CD4-positive, alpha-beta memory T cell (primary cell): ENCODE measurements at places on chromosomes 11 and 22. TPM values are rescaled to one million over a fixed set of nuclear protein-coding genes. Genes with fewer than 3 reads are reported as not detected.

C2CD2L gene
- total RNA-seq = 35.2 TPM

SSTR3 gene
- total RNA-seq = 8.2 TPM

MS4A4E gene
- total RNA-seq = not detected

FDXACB1 gene
- total RNA-seq = 4.0 TPM

VWCE gene
- total RNA-seq = 0.44 TPM

AGBL2 gene
- 8.1 TPM for total RNA-seq

CREB3L1 gene
- not detected for total RNA-seq

SAA4 gene
- total RNA-seq = not detected

ZNF280B gene
- total RNA-seq = 2.7 TPM

SOX10 gene
- not detected for total RNA-seq

CASP5 gene
- total RNA-seq = not detected

IGSF9B gene
- 38.6 TPM for total RNA-seq

ADAMTS15 gene
- total RNA-seq = not detected

SIRT3 gene
- 26.5 TPM for total RNA-seq

ANKK1 gene
- total RNA-seq = 3.8 TPM

GPHA2 gene
- total RNA-seq = not detected

SH3BP1 gene
- total RNA-seq = 89.2 TPM

DCHS1 gene
- total RNA-seq = 6.7 TPM

CDKN1C gene
- 6.1 TPM for total RNA-seq

PRG3 gene
- total RNA-seq = not detected

TCN1 gene
- 0.38 TPM for total RNA-seq

OR10G8 gene
- not detected for total RNA-seq

BCO2 gene
- total RNA-seq = 1.9 TPM

SUSD2 gene
- 0.52 TPM for total RNA-seq

RAC2 gene
- total RNA-seq = 304 TPM

TRIM49 gene
- not detected for total RNA-seq

TNKS1BP1 gene
- 23.7 TPM for total RNA-seq

OSBP2 gene
- total RNA-seq = 1.3 TPM

NAALADL1 gene
- total RNA-seq = 23.4 TPM

CLMP gene
- 0.55 TPM for total RNA-seq

DUSP18 gene
- total RNA-seq = 16.9 TPM

NAALAD2 gene
- total RNA-seq = not detected

TMPRSS13 gene
- 3.7 TPM for total RNA-seq

ACAD8 gene
- 38.6 TPM for total RNA-seq

KRTAP5-2 gene
- total RNA-seq = not detected

PRODH gene
- 0.22 TPM for total RNA-seq

XPNPEP3 gene
- 20.0 TPM for total RNA-seq

CECR2 gene
- not detected for total RNA-seq

SCN4B gene
- not detected for total RNA-seq

PANX2 gene
- not detected for total RNA-seq

SLC2A11 gene
- 27.2 TPM for total RNA-seq

TUBA8 gene
- total RNA-seq = 1.9 TPM

TAF10 gene
- 120 TPM for total RNA-seq

ZNRF3 gene
- total RNA-seq = 0.89 TPM

OR8H3 gene
- total RNA-seq = not detected

ST14 gene
- total RNA-seq = 0.72 TPM

DEUP1 gene
- not detected for total RNA-seq

LRRC55 gene
- total RNA-seq = not detected

APOC3 gene
- total RNA-seq = not detected

DEAF1 gene
- 44.3 TPM for total RNA-seq

ADM2 gene
- 4.4 TPM for total RNA-seq

FREY1 gene
- 4.5 TPM for total RNA-seq

NAA40 gene
- total RNA-seq = 24.2 TPM

CASP12 gene
- not detected for total RNA-seq

CCDC87 gene
- not detected for total RNA-seq

SLC15A3 gene
- 4.6 TPM for total RNA-seq

OR8B2 gene
- total RNA-seq = not detected

POTEH gene
- total RNA-seq = not detected

INSC gene
- 0.35 TPM for total RNA-seq
